Common myeloid progenitor, CD34-positive (primary cell): ENCODE measurements at places on chromosomes 16 and 17.
A peak's percentile ranks its signal among the peaks of the same experiment; 100 is the strongest.

DNA sequence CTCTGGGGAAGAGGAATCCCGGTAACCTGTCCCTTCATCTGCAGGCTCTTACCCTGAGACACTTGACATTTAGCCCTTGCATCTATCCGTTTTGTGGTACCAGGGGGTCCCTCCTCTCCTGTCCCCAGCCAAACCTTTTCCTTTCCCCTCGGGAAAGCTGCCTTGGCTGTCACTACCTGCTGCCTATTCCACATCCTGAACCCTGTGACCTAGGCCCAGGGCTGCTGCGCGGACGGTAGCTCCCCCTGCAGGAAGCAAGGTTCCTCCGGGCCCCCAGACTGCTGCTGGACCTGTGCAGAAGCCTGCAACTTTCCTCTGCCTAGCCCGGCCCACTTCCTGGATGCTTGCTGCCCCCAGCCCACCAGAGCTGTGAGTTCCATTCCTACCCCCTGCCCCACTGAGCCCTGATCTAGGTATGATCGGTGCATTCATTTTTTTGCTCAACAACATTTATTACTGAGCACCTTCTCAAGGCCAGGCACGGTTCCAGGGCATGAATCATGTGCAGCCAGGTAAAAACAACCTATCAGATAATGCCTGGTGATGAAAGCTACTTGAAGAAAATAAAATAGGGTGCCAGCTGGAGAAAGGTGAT, 10.5 kb upstream of the ALDOA start:
- no peaks in the 10 kb centered on the region for H3K27me3 ChIP-seq
- DNase-seq: peak; percentile 48
- no peak overlapping the region for H3K27ac ChIP-seq
- H3K4me3 ChIP-seq: no peak overlapping the region

- DNase-seq: no peak
- H3K27ac ChIP-seq: no peak overlapping the region
- H3K4me3 ChIP-seq: no peak overlapping the region
- no peaks in the 10 kb centered on the region for H3K27me3 ChIP-seq
- no peaks in the 10 kb centered on the region for H3K4me1 ChIP-seq
These were observed 181.2 kb upstream of the COX10 start for GRCh38 chr17:13888056-13888609.

DNA sequence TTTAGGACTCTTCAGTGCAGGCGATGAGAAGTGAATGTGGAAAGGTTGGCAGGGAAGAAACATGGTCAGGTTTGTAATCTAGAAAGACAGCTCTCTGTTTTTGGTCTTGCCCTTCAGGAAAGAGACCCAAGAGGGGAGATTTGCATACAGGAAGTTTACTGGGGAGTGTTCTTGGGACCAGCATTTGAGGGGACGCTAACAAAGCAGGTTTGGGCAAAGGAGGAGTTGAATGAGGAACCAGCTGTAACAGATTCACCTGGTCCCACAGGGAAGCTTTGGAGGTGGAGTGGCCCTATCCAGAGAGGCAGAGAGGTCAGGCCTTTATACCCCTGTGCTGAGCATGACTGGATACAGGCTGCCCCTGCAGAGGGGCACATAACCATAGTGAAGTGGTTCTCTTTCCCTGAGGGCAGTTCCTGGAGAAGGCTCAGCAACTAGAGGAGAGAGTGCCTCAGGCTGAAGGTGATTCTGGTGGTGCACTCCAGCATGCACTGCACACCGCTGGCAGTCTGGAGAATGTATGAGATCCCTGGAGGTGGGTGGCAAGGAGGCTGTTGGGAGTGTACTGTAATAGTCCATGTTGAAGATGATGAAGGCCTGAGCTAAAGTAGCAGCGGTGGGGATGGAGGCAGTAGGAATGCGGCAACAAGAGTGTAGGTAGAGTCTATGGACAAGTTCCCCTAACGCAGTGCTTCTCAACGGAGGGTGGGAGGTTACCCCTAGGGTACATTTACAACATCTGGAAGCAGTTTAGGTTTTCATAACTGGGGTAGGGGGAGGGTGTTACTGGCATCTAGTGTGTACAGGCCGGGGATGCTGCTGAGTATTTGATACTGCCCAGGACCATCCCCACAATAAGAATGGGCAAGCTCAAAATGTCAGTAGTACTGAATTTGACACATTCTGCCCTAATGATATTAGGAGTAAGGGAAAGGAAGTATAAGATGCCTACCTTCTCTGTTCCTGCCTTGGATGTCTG, 37.2 kb downstream of the MAP2K6 start:
- H3K36me3 ChIP-seq: peaks cover 3% of the 10 kb centered on the region
- no peaks in the 10 kb centered on the region for H3K27me3 ChIP-seq
- H3K27ac ChIP-seq: no peak overlapping the region
- H3K4me3 ChIP-seq: no peak overlapping the region

- H3K36me3 ChIP-seq: no peaks in the 10 kb centered on the region
- H3K4me1 ChIP-seq: peaks cover 48% of the 10 kb centered on the region
- DNase-seq: no peak
- H3K4me3 ChIP-seq: no peak overlapping the region
- peak overlapping the region; percentile 85 for H3K27ac ChIP-seq
- H3K27me3 ChIP-seq: no peaks in the 10 kb centered on the region
These were observed 22.9 kb downstream of the ADORA2B start for GRCh38 chr17:15967706-15968399.

- no peaks in the 10 kb centered on the region for H3K36me3 ChIP-seq
- H3K27me3 ChIP-seq: no peaks in the 10 kb centered on the region
- H3K4me1 ChIP-seq: no peaks in the 10 kb centered on the region
- no peak for DNase-seq
- no peak overlapping the region for H3K27ac ChIP-seq
- H3K4me3 ChIP-seq: no peak overlapping the region
These were observed 28.5 kb downstream of the MAF start for GRCh38 chr16:79571903-79572535.

- H3K4me3 ChIP-seq: no peak overlapping the region
- DNase-seq: no peak
- H3K4me1 ChIP-seq: no peaks in the 10 kb centered on the region
- no peaks in the 10 kb centered on the region for H3K27me3 ChIP-seq
- no peak overlapping the region for H3K27ac ChIP-seq
These were observed 24.0 kb downstream of the CYLD start for GRCh38 chr16:50765861-50766260.

DNA sequence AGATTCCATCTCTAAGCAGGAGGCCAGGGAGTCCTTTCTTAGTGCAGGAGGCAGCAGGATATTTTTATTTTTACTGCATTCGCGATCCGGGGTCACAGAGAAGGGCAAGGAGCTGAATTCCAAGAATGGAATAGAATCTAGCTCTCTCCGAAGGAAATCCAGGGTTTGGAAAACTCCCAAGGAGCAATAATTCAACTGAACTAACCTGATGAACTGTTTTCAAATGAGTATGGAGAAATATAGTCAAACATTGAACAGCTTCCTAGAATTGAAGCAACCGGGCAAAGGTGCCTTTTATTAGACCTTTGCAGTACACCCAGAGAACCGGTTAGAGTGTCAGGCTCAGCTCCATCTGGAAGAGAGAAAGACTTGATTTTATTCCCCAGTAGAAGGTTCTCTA, 120.7 kb upstream of the MAF start:
- H3K36me3 ChIP-seq: no peaks in the 10 kb centered on the region
- no peak overlapping the region for H3K27ac ChIP-seq
- H3K4me3 ChIP-seq: no peak overlapping the region
- no peaks in the 10 kb centered on the region for H3K27me3 ChIP-seq
- DNase-seq: no peak

- H3K27ac ChIP-seq: peak overlapping the region; percentile 2
- H3K4me3 ChIP-seq: no peak overlapping the region
- H3K36me3 ChIP-seq: peaks cover 3% of the 10 kb centered on the region
- H3K27me3 ChIP-seq: no peaks in the 10 kb centered on the region
These were observed 20.5 kb downstream of the BRCA1 start for GRCh38 chr17:43104665-43105064.

GRCh38 chr17:28346199-28346580, 10.6 kb downstream of the TNFAIP1 start:
- H3K4me1 ChIP-seq: no peaks in the 10 kb centered on the region
- no peaks in the 10 kb centered on the region for H3K27me3 ChIP-seq
- no peak overlapping the region for H3K27ac ChIP-seq
- H3K36me3 ChIP-seq: peaks cover 97% of the 10 kb centered on the region
- no peak overlapping the region for H3K4me3 ChIP-seq

GRCh38 chr16:84680165-84680842, 19.5 kb upstream of the USP10 start:
- H3K36me3 ChIP-seq: no peaks in the 10 kb centered on the region
- no peak overlapping the region for H3K4me3 ChIP-seq
- H3K27ac ChIP-seq: no peak overlapping the region
- H3K27me3 ChIP-seq: no peaks in the 10 kb centered on the region
- no peaks in the 10 kb centered on the region for H3K4me1 ChIP-seq
- no peak for DNase-seq

- H3K36me3 ChIP-seq: peaks cover 5% of the 10 kb centered on the region
- no peaks in the 10 kb centered on the region for H3K27me3 ChIP-seq
- peaks cover 2% of the 10 kb centered on the region for H3K4me1 ChIP-seq
- H3K27ac ChIP-seq: no peak overlapping the region
- no peak overlapping the region for H3K4me3 ChIP-seq
- DNase-seq: no peak
These were observed 10.3 kb upstream of the RAB11FIP4 start for GRCh38 chr17:31381165-31381668.

DNA sequence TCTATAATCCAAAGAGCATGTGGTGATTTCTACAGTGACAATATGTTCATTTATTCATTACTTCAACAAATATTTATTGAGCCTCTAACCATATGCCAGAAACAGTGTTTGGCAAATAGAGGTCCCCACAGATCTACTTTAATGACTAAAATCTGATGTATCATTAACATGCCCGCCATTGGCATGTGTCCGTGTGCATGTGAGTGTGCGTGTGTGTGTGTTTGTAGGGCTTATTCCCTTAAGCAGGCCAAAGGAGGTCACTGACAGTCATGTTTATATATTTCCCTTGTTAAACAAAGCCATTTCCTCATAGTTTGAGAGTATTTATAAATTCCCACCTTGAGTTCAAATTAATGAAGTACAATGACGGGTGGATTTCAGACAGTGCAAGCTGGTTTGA, 174.4 kb upstream of the IRX6 start:
- no peaks in the 10 kb centered on the region for H3K36me3 ChIP-seq
- H3K4me1 ChIP-seq: no peaks in the 10 kb centered on the region
- no peak for DNase-seq
- no peak overlapping the region for H3K4me3 ChIP-seq
- H3K27me3 ChIP-seq: peaks cover 2% of the 10 kb centered on the region

- no peaks in the 10 kb centered on the region for H3K4me1 ChIP-seq
- peaks cover 4% of the 10 kb centered on the region for H3K36me3 ChIP-seq
- no peaks in the 10 kb centered on the region for H3K27me3 ChIP-seq
- H3K4me3 ChIP-seq: no peak overlapping the region
- no peak overlapping the region for H3K27ac ChIP-seq
These were observed 7.7 kb downstream of the RAB5C start for GRCh38 chr17:42146911-42147607.

DNA sequence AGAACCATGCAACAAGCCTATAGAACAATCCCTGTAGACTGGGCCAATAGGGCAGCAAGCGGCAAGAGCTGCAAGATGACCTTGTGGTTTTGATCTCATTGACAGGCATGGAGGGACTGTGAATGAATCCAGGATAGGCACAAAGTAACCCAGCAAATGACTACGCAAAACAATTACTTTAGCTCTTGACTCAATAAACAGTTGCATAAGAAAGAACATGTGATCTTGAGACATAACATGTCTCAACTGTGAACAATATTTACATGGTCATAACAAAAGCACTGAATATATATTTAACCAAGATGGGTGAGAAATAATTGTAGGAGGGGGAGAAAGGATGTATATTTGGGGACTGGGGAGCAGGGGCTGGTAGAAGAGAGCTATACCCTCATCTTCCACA, 313.7 kb upstream of the CDH5 start:
- H3K27me3 ChIP-seq: peaks cover 8% of the 10 kb centered on the region
- no peak overlapping the region for H3K4me3 ChIP-seq
- no peaks in the 10 kb centered on the region for H3K36me3 ChIP-seq
- H3K4me1 ChIP-seq: no peaks in the 10 kb centered on the region
- no peak for DNase-seq

- peaks cover 2% of the 10 kb centered on the region for H3K4me1 ChIP-seq
- no peak overlapping the region for H3K4me3 ChIP-seq
- no peak for DNase-seq
- no peaks in the 10 kb centered on the region for H3K36me3 ChIP-seq
- no peaks in the 10 kb centered on the region for H3K27me3 ChIP-seq
These were observed 52.8 kb downstream of the SOCS1 start for GRCh38 chr16:11203111-11203623.

DNA sequence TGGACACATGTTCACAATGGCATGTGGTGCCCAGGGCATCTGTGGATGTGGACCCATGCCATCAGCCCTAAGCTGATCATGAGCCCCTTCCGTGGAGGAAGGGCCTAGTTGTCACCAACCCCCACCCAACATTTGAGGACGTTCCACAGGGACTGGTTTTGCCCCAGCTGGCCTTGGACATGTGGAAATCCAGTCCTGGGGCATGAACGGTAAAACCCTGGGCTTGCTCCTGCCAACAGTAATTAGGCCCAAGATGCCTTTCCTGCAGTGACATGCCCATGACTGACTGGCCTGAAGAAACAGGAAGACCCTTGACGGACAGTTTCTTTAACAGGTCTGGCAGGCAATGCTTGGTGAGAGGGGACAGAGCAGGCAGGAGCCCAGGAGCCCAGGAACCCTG, 7.7 kb downstream of the TNS4 start:
- no peak for DNase-seq
- no peaks in the 10 kb centered on the region for H3K36me3 ChIP-seq
- no peak overlapping the region for H3K27ac ChIP-seq
- peaks cover 12% of the 10 kb centered on the region for H3K4me1 ChIP-seq
- H3K4me3 ChIP-seq: no peak overlapping the region

GRCh38 chr16:66551788-66552285, 539 bp upstream of the CKLF start:
- H3K4me3 ChIP-seq: peak overlapping the region; percentile 21
- peaks cover 8% of the 10 kb centered on the region for H3K36me3 ChIP-seq
- peaks cover 72% of the 10 kb centered on the region for H3K4me1 ChIP-seq
- peak; percentile 28 for DNase-seq

DNA sequence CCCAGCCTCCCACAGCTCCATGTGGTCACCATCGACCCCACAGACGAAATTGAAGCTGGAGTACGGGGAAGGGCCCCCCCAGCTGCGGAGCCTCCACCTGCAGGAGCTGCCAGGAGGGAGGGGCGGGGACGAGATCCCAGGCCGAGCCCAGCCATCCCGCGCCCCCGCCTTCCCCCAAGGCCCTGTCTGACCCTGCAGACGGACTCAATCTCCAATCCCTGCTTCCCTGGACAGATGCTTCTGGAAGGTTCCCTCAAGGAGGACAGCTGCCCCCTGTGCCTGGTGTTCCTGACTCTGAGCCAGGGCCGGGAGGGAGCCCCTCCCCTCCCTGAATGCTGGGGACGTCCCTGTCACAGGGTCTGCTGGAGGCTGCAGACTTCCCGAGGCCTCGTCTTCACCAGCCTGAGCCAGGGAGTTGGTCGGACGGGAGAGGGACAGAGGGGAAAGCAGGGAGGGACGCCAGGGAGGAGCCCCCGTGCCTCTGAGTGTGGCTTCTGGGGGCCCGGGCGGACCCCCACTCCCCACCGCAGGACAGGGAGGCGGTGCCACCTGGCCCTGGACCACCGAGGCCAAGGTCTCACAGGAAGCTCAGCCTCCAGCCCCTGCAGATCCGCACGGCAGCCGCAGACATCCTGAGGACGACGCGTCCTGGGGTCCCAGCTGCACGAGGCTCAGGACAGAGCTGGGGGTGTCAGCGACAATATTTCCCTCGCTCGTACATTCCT, 21.3 kb upstream of the C1QTNF8 start:
- H3K4me1 ChIP-seq: no peaks in the 10 kb centered on the region
- no peak overlapping the region for H3K27ac ChIP-seq
- no peaks in the 10 kb centered on the region for H3K36me3 ChIP-seq
- DNase-seq: no peak
- no peak overlapping the region for H3K4me3 ChIP-seq

- H3K27ac ChIP-seq: no peak overlapping the region
- H3K27me3 ChIP-seq: no peaks in the 10 kb centered on the region
- DNase-seq: no peak
- H3K36me3 ChIP-seq: no peaks in the 10 kb centered on the region
These were observed 38.6 kb upstream of the TBX2 start for GRCh38 chr17:61361084-61361483.
